M059J (cell line): ENCODE measurements at places on chromosomes 1 and 21. TPM values are rescaled to one million over a fixed set of nuclear protein-coding genes. Genes with fewer than 3 reads are reported as not detected.

- DNase-seq: no peak
Measured at GRCh38 chr1:20402585-20403422, 83.2 kb downstream of the CAMK2N1 start.

- DNase-seq: no peak
Measured at GRCh38 chr1:18041102-18041501, 66.5 kb upstream of the IGSF21 start.

- no peak for DNase-seq
Measured at GRCh38 chr21:16454399-16454798, 724.6 kb downstream of the USP25 start.

GRCh38 chr1:56430141-56430839, 149.1 kb downstream of the PLPP3 start:
- no peak for DNase-seq

Gene SMCP
- total RNA-seq: not detected in 2 replicates

DNA sequence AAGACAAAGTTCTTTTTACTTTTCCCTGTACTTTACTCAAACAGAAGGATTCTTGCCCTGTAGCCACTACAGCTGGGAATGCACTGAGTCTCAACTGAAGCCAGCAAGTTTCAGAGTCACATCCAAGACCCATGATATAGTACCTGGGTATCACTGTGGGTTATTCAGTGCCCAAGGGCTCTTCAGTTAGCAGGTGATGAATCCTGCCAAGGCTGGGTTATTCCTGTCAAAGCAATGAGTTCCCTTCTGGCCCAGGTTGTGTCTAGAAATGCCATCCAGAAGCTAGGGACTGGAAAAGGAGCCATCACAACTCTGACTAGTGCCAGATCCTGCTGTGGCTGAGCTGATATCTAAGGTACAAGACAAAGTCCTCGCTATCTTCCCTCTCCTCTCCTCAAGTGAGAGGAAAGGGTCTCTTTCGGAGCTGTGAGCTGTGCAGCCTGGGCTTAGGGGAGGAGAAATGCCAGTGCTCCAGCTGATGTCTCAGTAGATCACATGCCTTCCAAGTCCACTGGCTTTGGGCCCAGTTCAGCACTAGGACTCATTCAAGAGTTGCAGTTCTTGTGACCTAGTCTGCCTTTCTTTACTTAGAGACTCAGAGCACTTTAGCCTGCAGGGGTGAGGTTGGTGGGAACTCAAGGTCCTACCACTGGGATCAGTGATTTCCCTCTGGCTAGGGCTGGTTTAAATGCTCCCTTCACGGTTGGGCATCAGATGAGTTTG, 369.4 kb downstream of the TBX15 start:
- peak; percentile 2 for DNase-seq

Gene AADACL4
- total RNA-seq: not detected in 2 replicates

Gene PDE4B
- 2.8 and 5.8 TPM in 2 replicates for total RNA-seq

- DNase-seq: peak; percentile 91
Measured at GRCh38 chr1:154937085-154937987, 817 bp upstream of the PMVK start.

DNA sequence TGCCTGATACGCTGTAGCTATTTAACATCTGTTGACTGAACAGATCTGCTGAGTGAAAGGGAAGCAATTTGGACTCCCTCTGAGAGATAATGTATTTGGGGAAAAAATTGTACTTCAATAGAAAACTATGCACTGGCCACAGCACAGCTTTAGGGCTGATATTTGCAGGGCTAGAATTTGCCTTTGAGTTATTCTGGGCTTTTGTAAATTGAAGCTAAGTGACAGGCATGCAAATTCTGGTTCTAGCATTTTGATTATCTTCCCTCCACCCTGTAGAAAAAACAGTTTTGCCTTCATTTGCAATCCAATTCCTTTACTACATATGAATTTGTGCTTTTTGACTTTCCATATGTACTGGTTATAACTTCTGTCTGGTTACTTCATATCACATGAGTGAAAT, 7.9 kb downstream of the KYAT3 start:
- DNase-seq: no peak

Gene PLA2G2A
- not detected in 2 replicates for total RNA-seq

- DNase-seq: no peak
Measured at GRCh38 chr1:31368611-31369107, 4.2 kb downstream of the FABP3 start.

- DNase-seq: no peak
Measured at GRCh38 chr21:35533893-35534292, 484.8 kb upstream of the RUNX1 start.

DNA sequence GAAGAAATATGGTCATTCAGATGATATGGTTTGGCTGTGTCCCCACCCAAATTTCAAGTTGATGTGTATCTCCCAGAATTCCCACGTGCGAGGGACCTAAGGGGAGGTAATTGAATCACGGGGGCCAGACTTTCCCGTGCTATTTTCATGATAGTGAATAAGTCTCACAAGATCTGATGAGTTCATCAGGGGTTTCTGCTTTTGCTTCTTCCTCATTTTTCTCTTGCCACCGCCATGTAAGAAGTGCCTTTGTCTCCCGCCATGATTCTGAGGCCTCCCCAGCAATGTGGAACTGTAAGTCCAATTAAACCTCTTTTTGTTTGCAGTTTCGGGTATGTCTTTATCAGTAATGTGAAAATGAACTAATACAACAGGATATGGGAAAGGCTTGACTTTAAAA, 1.4 kb upstream of the DPM3 start:
- no peak for DNase-seq

- DNase-seq: peak; percentile 98
Measured at GRCh38 chr1:100631015-100631551, 88.5 kb upstream of the VCAM1 start.

DNA sequence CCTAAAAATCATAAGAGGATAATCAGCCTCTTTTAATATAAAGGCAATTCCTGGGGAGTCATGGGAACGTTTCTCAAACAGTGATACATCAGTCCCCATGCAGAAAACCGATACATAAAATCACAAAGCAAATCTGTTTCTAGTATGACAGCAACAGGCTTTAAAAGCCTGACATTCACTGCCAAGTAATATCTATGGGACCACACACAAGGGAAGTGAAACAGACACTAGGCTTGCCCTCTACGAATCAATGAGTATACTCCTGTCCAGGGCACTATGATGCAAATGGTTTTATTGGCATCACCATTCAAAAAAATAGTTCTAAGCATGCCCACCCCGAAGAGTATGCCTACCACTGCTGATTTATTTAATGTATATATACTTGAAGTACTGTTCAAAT, 54.4 kb downstream of the TIAM1 start:
- no peak for DNase-seq

Gene ZNF362
- 6.2 and 15.2 TPM in 2 replicates for total RNA-seq

Gene GRHL3
- total RNA-seq: not detected in 2 replicates

DNA sequence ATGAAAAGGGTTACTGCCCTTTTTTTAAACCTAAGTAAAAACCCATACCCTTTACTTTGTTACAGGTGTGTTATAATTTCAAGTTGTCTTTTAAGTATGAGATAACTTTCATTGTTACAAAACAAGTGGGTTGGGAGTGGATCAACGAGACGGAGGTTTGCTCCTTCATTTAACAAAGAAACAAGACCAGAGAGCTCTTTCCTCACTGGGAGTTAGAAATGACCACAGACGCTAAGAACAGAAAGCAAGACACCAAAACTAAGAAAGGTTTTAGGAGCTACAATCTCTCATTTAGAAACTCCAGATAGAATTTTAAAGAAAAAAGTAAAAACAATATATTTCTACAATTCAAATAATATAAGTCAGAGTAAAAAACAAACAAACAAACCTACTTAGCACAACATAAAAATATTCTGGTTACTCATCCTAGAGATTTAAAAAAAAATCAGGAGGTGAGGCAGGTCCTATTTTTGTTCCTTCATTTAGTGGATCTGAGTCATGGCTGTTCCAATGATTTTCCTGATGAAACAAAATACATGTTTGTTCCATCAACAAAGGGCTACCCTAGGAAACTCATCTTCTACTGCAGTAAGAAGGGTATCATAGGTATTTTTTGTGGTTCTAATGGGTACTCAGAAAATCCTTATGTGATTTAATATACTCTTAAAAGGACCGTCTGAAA, 33.0 kb downstream of the APP start:
- DNase-seq: peak; percentile 47

DNA sequence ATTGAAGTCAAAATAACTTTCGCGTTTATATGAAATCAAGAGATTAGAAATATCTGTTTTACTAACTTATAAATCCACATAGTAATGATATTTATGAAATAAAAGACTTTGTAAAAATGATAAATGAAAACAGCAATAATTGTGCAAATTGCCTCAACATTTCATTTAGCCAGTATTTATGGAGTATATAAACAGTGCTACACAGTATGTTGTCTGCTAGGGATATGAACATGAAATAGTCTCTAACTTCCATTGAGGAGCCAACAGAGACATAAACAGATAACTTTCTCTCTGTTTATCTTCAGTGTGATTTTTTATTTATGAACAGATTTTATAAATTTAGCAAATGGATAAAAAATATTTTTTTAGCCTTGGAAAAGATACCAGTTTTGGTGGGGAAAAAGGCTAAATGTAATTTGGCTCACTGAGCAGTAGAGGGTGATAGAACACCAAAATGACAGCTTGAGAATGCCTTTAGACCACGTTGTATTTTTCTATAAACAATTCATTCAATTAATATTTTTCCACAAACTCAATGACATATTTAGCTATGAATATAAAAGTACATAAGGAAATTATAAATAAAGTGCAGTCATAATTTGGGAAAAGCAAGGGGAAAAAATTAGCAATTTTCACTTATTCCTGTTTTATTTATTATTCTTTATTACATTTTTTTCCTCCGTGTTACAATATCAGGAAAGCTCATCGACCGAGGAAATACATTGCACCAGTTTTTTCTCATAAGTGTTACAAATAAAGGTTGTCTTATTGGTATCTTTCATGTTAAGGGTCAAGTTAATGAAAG, 47.5 kb upstream of the EEIG2 start:
- DNase-seq: peak; percentile 38

- DNase-seq: no peak
Measured at GRCh38 chr1:177809819-177810218, 160.0 kb downstream of the SEC16B start.

Gene VPS45
- 57.5 and 78.3 TPM in 2 replicates for total RNA-seq

GRCh38 chr1:186813420-186813819, 15.3 kb upstream of the PLA2G4A start:
- peak; percentile 40 for DNase-seq

DNA sequence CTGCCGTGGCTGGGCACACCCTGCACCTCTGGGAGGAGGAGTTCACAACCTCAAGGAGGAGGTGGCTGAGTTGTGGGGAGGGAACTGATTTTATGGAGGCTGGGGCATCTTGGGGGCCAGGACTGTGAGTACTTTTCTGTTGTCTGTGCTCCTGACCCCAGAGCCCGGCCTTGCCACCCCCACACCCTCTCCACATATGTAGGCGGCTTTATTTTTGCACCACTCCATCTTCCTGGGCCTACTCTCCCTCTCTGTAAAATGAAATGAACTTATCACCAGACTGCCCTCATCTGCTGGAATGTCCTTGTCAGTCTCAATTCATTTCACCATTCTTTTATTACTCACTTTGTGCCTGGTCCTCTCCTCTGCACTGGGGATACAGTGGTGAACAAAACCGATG, 12.8 kb downstream of the FOXD2 start:
- DNase-seq: no peak

Gene CELA2B
- total RNA-seq: not detected in 2 replicates

- DNase-seq: peak; percentile 80
Measured at GRCh38 chr1:223704921-223705878, 7.1 kb upstream of the CAPN2 start.

DNA sequence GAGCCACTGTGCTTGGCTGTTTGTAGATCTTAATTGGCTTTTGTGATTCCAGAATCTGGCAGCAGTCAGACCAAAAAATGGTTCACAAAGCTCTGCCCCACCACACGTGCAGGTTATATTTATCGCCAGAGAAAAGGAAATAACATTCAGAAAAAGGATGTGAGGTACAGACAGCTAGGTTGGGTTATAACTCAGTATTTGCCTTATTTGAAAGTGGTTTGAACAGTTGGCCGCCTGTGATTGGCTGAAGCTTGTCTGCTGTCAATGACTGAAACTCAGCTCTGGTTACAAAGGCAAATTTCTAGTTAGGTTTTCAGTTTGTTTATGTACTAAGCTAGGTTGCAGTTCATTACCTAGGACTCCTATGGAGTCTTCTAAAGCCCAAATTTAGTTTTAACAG, 9.6 kb downstream of the SH3BGR start:
- no peak for DNase-seq

DNA sequence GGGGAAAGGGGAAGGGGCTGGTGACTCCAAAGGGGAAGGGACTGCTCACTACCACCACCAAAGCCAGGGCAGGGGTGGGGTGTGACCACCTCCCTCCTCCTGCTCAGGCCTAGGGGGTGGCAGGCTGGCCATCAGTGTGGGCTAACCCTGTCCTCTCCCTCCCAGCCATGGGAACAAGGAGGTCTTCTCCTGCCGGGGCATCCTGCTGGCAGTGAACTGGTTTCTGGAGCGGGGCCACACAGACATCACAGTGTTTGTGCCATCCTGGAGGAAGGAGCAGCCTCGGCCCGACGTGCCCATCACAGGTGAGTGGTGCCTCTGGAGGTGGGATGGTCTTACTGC, 5.7 kb downstream of the ZC3H12A start:
- no peak for DNase-seq

Gene CD244
- total RNA-seq: not detected in 2 replicates

- no peak for DNase-seq
Measured at GRCh38 chr1:184648856-184649201, 105.8 kb downstream of the EDEM3 start.

DNA sequence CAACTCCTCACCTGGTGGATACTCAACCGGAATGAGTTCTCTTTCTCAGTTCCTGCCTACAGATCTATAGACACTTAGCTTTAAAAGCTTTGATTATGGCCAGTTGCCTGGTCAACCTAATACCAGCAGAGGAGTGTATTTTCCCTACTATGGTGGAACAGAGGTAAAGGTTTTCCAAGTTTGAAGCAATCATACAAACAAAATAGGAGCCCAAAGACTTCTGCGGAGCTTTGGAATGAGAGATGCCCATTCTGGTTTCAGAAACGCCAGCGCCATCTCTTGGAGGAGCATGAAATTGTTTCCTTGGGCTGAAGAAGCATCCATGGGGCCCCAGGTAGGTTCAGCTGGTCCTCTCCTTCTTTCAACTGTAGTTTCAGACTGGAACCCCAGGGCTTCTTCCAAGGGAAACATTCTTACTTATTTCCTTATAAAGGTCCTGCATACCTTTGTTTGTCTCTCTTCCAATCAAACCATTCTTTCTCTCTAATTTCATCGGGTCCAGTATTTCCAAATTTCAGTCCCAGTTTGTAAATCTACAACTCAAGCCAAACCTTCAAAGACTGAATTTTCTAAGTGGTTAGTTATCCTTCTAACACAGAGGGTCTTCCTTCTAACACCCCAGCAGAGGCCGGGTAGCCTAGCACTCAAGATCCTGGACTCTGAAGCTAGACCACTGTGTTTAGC, 95.9 kb downstream of the KCNJ15 start:
- peak; percentile 85 for DNase-seq

DNA sequence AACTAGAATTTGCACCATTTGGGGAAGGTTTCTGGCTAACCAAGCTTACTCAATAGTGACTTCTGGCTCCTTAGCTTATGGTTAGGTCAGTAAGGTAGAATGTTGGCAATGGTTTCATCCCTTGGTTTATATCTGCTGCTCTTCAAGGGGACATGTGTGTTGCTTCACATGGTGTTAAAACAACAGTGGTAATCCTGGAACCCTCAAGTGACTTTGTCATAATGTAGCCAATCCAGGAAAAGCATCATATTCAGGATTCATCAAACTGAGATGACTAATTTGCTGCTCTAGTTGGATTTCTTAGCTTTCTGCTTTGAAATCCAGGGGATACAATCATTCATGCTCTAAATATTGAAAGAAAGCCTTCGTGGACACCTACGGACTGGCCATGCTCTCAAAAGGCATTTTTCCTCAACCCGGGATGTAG, 108.7 kb downstream of the RGL1 start:
- no peak for DNase-seq

- DNase-seq: peak; percentile 68
Measured at GRCh38 chr1:108049178-108049819, 84.3 kb upstream of the VAV3 start.
